ENCODE measurements at places on chromosomes 1 and 21.

- DNase-seq, result no peak
Observed at GRCh38 chr1:55195521-55196233, 19.5 kb downstream of the USP24 start.

- no peak for DNase-seq
Observed at GRCh38 chr1:105485207-105485606, 1571.3 kb upstream of the PRMT6 start.

DNA sequence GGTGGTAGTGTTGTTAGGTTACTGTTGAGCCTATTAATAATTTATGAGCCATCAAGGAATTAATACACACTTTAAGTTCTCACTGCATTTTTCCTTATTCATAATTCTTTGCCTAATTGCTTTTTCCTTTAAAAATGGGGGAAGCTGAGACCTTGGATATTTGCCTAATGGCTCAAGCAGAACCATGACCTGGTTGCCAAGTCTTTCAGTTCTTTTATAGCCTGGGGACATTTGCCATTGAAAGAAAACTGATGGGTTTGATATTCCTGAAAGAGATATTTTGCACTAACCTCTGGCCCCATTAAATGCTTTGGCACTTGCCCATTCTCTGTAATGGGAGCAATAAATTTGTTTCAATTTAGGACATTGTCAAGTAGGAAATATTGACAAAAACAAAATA is 18.5 kb upstream of the LRRC53 start:
- no peak for DNase-seq

DNA sequence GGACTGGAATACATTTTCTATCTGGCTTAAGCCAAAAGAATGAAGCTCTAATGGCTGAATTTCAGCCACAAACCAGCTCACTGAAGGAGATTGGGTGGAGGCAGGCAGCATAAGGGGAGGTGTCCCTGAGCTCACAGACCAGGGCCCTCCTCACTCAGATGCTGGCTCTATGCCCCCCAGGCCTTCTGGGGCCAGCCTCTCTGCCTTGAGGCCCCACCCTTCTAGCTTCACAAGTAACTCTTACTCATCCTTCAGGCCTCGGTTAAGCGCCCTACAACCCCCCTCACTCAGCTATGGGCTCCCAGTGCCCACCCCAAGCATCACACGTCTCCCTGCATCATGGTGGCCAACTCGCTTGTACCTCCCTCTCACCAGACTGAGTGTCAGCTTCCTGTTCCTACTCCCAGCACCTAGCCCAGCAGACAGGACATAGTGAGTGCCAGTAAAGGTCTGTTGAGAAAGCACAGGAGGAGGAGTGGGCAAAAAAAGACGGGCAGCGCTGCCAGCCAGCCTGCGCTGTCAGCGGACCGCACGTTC is 40.8 kb upstream of the GPR157 start:
- DNase-seq, result no peak

GRCh38 chr1:112633628-112634027 is 14.0 kb downstream of the CAPZA1 start:
- no peak for DNase-seq

DNA sequence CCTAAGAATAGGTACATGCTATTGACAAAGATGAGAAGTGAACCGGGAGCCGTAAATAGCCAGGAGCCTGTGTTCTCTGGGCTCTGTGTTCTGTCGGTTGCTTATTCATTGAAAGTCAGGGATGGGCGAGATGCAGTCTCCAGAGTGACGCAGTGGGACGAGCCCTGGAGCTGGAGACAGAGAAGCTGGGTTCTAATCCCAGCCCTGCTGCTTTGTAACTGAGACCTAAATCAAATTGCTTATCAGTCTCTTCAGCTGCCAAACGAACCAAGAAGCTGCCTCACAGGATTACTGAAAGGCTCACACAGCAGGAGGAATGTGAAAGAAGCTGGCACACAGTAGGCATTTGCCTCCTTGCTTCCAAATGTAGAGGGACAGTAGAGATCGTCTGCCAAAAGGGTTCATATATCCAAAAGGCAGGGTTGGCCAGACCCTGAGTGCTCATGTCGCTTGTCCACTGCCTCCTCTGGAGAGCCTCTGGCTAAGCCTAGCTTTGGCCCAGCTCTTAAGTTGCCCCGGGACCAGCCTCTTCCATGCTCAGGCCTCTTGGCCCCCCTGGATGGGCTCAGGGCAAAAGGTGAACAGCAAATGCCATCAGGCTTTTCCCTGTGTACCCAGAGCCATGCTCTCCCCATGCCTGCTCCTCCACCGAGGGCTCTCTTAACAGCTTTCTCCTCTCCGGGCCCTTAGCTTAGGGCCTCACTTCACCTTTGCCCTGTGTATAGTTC is 134.2 kb upstream of the IPO9 start:
- DNase-seq, result no peak

DNA sequence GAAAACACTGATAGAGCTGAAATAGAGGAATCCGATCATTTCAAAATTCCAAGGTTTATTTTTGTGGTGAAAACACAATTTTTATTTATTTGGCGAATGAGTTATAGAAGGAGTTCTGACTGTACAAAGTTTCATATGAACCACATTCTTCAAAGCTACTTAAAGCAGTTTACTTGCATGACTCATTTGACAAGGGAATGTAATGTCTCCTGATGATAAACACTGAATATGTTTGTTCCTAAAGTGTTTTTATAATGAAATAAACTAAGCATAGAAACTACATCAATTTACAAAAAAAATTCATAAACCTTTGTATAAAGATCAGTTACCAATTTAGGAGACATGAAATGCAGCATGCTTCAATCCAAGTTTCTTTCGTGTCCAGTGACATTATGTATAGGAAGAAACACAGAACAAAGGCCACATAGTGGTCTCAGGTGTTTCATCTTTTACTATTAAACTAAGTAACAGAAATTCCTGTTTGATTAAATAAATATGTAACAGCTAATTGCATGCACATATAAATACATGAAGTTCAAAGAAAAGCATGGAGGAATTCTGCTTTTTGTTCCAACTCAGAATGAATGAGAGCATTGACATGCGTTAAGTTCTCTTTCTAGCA is 2.5 kb downstream of the PRKACB start:
- DNase-seq, result no peak

- DNase-seq, result no peak
Observed at GRCh38 chr1:230681599-230681998, 32.3 kb downstream of the AGT start.

DNA sequence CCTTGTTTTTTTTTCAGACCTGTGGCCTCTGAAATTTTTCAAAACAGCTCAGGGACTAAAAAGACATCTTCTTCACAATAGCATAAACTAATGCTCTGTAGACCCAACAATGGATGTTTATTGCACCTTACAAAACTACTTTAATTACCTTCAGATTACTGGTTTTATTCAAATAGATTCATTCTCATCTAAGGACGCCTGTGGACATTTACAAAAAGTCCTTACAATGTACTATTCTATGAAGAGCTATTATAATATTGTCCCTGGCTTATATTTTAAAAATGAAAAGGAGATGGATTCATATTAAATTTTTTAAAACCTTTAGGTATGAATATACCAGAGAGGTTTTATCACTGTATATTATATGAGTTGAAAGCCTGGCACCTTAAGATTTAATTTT is 238.4 kb upstream of the NR5A2 start:
- DNase-seq, result no peak

Data from CD4-positive, alpha-beta T cell treated with Interleukin-10 for 1 hour (primary cell).